ENCODE measurements at places on chromosomes 5 and 9.

DNA sequence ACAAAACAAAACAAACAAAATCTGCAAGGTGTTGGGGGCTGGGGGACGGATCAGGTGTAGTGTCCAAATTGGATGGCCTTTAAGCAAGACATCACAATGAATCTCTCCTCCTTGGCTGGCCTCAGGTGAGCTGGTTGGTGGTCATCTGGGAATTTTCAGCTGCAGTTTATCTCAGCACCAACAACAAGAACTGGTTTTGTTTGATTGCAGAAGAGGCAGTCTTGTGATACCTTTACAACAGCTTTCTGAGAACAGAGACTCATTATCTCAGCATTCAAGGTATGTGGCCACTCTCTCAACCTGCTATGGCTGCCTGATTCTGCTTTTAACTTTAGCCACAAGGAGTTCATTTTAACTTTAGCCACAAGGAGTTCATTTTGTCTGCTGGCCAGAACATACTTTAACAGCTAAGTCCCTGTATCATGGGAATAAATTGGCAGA is 1543.4 kb downstream of the EFNA5 start:
- DNase-seq: no peak

- DNase-seq: no peak
Observed at GRCh38 chr5:69170495-69170894, 3.5 kb downstream of the CCNB1 start.

- no peak for DNase-seq
Observed at GRCh38 chr9:88685966-88686365, 151.0 kb downstream of the NXNL2 start.

DNA sequence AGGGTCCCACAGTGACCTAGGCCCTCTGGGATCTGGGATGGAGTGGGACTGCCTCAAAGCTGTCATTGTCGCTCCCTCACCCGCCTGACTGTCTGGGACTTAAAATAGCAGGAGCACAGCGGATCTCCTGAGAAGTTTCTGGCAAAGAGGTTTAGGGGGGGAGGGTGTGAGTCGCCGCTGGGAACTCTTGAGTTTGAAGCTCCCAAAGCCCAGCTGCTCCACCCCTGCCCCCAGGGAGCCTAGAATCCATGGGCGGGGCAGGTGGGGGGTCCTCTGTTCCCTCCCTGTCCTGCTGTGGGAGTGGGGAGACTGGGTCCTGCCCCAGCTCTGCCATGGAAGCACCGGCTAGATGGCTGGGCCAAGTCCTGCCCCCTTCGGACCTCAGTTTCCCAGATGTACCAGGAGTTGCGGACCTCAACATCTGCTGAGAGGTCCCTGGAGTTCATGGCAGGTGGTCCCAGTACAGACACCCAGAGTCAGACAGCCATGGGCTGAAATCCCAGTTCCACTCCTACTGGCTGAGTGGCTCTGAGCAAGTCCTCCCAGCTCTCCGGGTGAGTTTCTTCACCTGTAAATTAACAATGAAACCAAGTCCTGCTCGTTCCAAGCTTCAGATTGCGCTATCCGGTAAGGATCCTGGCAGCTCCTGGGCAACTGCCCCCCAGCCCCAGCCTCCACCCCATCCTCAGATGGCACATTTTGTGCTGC is 985 bp upstream of the WDR38 start:
- no peak for DNase-seq

DNA sequence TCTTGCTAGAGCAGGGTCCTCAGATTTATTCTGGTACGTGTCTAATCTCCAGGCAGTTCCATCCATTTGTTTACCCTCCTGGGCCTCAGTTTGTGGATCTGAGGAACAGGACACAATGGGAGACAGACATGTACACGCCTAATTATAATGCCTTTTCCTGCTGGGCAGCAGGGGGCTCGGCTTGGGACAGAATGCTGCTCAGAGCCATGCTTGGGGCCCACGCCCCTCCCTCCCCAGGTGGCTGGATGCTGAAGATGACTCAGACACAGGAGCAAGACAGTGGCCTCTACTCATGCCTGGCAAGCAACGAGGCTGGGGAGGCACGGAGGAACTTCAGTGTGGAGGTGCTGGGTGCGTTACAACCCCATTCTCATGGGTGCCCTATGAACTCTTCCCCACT is 72.7 kb upstream of the ASS1 start:
- no peak for DNase-seq

DNA sequence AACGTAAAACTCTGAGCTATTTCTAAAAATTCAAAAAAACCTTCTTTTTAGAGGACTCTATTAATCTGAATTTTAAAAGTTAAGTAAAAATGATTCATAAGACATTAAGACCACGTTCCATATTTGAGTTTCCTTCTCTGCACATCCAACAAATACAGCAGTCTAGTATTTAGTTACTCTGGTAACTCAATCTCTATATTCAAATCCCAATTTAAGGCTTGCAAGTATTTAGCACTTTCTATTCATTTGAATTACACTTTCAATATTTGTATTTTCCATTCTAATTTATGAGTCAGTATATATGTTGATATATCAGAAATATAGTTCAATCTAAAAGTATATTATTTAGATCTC is 17.7 kb downstream of the RFX3 start:
- no peak for DNase-seq

DNA sequence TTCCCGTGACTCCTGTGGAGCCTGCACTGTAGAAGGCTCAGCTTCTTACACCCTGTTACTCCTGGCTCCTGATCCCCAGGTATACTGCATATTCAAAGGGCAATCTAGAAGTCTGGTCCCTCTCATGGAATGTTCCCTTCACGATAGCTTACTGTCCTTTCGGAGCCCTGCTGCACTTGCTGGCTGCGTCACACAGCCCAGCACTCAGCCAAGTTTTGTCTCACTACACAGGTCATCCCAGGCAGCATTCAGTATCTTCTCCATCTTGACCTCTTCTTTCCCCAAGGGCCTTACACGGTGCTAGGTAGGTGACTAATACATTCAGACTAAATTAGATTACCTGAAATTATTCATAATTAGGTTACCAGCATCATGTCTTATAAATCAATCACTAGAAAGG is 123.7 kb downstream of the WDR41 start:
- no peak for DNase-seq

DNA sequence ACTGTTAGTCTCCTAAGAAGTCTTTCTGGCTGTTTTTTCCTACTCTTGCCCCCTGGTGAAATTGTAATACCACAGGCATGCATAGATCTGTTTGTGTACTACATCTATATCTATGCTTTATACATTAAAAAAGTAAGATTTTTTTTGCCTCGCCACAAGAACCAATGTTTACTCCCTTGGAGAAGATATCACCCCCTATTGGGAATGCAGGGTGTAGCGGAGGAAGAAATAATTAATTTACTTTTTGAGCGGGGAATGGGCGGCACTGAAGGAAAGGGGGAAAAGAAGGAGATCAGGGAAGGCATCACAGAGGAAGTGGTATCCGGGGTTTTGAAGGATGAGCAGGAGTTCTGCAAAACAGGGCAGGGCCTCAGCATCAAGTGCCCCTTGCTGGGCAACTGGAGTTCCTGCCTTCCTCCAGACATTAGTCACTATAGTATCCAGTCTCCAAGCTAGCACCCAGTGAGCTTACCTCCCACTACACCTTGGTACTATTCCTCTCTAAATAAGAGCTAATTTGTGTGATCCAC is 134.9 kb downstream of the GABBR2 start:
- DNase-seq: no peak

- no peak for DNase-seq
Observed at GRCh38 chr9:127030814-127031740, 91.4 kb downstream of the ANGPTL2 start.

GRCh38 chr9:36192196-36192595 is 1.5 kb downstream of the CLTA start:
- no peak for DNase-seq

GRCh38 chr5:6083311-6083978 is 294.9 kb downstream of the MED10 start:
- DNase-seq: no peak
